Activated CD4-positive, alpha-beta T cell treated with anti-CD3 and anti-CD28 coated beads, Interleukin-2, amount 50 U/mL, for 48 hours (primary cell): ENCODE measurements at places on chromosomes 16 and 17.
A peak's percentile ranks its signal among the peaks of the same experiment; 100 is the strongest.

DNA sequence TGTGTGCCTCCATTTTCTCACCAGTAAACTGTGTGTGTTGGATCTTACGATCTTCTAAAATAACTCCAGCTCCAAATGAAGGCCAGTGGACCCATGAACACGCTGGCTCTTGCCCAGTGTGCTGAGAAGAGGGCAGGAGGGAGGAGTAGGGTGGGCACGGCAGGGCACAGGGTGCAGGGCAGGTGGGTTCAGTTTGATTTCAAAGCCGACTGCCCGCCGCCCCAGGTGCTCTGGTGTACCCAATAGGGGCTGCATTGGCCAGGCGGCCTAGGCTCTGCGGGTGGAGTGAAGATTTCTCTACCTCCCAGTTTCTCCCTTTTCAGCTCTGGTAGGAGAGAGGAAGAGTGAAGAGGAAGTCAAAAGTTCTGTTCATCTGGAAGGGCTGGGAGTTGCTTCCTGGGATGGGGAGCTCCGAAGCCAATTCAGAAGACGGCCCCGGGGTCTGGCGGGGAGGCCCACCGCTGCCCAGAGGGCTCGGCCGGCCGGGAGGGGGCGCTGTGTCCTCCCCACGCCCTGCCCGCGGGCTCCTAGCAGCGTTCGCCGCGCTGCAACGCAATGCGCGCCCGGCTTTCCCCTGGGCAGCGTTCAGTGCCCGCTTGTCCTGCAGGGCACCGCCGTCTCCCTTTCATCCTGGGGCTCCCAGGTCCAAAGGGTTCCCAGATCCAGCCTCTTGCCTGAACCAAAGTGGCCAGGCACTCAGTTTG lies 1.1 kb upstream of the CRHR1 start:
- DNase-seq: peak; percentile 58

DNA sequence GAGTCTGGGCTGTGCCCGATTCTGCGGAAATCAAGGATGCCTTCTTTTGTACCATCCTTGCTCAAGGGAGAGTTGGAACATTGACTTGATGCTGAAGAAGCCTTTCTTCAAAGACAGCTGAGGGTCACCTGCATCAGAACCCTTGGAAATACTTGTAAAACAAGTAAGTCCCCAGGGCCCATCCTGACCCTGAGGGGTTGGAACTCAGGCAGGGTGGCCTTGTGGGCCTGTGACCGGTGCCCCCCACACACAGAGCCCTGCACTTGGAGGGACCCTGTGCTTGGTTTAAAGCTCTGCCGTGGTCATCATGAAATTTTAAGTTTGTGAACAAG lies 56.9 kb downstream of the WIPI1 start:
- DNase-seq: no peak

GRCh38 chr16:87806261-87806640 lies 40.5 kb upstream of the KLHDC4 start:
- peak; percentile 47 for DNase-seq

GRCh38 chr16:51573191-51573590 lies 422.1 kb upstream of the SALL1 start:
- DNase-seq: no peak

- DNase-seq: no peak
Measured at GRCh38 chr17:15952916-15953790, 8.2 kb downstream of the ADORA2B start.

GRCh38 chr17:45851464-45851863 lies 6.8 kb downstream of the SPPL2C start:
- DNase-seq: no peak

DNA sequence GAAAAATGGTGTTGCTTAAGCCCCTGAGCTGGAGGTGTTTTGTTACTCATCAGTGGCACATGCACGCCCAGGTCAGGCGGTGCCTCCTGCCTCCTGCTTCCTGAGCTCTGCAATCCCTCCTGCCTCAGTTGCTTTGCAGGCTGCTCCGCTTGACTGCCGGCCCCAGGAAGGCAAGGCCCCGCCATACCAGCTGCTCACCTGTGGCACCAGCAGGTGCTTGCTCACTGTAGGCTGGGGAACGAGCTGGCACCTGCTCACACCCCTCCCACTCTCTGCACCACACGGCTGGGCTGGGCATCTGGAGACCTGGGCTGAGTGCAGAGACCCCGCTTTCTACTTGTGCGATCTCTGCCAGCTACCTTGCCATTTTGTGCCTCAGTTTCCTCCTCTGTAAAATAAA lies 200.2 kb downstream of the RBFOX3 start:
- DNase-seq: no peak

DNA sequence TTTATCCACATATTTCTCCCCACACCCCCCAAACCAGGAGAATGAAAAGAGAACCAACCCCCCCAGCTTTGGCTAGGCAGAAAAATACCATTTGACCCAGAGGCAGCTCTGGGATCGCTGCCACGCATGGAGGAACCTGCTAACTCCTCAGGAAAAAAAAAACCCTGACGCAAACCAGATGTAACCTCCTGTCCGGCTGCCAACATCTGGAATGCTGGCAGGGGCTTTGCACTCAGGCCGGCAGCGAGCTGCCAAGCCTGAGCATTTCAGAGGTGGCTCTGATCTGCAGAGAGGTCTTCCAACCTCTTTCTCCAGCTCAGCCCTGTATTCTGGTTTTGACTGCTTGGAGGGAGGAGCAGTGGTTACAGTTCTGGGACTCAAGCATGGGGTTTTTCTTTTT lies 8.2 kb downstream of the IGFBP4 start:
- no peak for DNase-seq

DNA sequence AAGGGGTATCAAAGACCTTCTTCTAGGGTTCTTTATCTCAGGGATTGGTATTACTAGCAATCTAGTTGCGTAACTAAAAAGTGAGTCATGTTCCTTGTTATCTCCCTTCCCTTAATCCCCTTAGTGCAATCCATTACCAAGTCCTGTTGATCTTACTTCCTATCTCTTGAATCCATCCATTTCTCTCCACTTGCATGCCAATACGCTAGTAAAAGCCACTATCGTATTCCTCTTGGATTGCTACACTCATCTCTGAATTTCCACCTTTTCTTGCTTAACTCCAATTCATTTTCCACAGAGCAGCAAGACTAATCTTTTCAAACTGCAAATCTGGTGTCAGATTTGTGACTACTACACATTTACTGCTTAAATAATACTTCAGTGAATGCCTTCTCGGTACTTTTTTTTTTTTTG lies 1.8 kb upstream of the ADAT1 start:
- DNase-seq: no peak

DNA sequence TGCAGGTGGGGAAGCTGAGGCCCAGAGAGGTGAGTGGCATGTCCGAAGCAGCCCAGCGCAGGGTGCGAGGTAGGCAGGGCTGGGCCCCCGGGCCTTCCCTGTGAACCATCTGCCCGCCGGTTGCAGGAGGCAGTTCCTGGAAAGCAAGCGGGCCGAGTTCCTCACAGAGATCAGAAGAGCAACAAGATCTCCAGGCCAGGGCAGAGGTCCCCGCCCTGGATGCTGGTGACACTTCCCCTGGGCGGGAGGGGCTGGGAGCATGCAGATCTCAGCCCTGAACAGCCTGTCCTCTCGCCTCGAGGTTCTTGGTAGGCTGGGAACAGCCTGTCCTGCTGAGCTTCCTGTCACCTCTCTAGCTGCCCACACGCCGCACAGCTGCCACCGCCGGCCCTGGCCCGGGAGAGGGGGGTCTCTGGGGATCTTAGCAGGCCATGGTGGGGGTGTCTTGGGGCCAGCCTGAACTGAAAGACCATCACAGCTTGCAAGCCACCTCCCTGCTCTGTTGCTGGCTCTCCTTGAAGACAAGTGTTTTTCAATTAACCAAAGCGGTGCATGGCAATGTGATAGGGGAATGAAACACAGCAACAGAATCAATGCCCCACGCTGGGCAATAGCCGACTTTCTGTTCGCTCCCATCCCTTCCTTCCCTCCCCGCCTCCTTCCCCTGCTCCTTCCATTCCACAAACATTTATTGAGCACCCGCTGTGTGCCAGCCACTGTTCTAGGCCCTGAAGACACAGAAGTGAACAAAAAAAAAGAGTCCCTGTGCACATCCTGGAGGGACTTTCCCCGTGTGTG lies 31.7 kb downstream of the SOCS1 start:
- DNase-seq: peak; percentile 81

- no peak for DNase-seq
Measured at GRCh38 chr17:70655176-70655958, 486.0 kb downstream of the KCNJ2 start.

- no peak for DNase-seq
Measured at GRCh38 chr17:35028531-35029262, 34.8 kb downstream of the RFFL start.

DNA sequence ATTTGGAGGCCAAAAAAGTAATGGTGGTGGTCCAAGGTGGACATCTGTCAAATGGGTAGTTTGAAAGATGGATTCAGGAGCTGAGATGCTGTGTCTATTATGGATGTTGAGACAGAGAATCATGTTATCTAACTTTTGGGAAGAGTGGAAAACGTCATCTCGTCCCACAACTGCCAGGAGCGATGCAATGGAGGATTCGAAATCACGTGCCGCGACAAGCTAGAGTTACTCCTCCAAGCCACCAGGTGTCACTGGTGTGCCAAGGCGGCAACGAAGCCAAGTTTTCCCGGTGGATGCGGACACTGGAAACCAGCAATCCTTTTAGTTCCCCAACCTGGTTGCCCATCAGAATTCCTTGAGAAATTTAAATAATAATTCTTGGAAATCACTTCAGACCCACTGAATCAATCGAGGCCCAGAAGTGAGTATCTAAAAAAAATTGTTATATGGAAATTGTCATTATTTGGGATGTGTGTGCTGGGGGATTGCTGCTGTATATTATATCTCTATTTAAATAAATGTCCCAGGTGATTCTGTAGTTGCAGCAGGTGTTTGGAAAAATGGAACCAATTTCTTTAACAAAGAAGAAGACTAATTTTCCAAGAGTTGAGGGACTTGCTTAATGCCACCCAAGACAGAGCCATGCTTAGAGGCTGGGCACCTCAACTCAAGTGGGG lies 206.1 kb downstream of the HAPSTR1 start:
- DNase-seq: peak; percentile 7

DNA sequence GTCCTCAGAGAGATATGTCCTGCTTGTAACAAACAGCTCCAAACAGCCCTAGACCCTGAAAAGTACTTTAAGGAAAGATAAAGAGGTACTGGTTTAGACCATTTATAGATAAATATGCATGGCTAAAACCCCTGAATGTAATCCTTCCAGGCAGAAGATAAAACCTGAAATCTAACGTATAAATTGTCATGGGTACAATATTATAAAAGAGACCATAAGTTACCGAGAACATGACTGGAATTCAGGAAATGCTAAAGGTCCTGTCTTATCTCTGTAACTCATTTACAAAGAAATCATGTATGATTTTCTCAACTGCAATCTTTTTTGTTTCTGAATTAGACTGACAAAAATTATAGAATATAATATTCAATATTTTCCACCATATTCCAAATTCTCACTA lies 9.2 kb upstream of the KANSL1 start:
- no peak for DNase-seq

DNA sequence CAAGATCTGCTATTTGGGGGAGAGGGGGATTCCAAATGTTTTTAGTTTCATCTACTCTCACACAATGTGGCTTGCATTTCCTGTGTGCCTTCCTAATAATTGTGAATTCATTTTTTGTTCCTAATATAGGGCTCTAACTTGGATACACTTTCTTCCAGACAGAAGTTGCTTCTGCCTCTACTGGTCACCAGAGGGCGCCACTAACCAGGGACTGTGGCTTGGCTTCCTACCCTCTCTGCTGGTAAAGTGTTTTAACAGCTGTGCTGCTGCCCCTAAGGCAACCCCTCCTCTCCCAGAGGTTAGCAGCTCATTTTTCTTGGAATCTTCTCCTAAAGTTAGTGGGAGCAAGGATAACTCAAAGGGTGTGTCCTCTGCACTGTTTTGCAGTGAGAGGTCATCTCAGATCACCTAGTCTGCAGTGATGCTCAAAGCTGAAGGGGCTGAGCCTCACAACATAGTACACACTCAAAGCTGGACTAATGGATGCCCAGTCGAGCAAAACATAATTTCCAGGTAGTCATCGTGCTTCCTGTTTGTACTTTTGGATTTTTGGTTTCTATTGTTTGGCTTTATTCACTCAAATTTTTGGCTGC lies 5.0 kb upstream of the PRSS54 start:
- DNase-seq: peak; percentile 14

- DNase-seq: peak; percentile 16
Measured at GRCh38 chr16:46974352-46974751, 878 bp upstream of the DNAJA2 start.

- DNase-seq: no peak
Measured at GRCh38 chr16:65919145-65919985, 447.1 kb upstream of the CDH5 start.

DNA sequence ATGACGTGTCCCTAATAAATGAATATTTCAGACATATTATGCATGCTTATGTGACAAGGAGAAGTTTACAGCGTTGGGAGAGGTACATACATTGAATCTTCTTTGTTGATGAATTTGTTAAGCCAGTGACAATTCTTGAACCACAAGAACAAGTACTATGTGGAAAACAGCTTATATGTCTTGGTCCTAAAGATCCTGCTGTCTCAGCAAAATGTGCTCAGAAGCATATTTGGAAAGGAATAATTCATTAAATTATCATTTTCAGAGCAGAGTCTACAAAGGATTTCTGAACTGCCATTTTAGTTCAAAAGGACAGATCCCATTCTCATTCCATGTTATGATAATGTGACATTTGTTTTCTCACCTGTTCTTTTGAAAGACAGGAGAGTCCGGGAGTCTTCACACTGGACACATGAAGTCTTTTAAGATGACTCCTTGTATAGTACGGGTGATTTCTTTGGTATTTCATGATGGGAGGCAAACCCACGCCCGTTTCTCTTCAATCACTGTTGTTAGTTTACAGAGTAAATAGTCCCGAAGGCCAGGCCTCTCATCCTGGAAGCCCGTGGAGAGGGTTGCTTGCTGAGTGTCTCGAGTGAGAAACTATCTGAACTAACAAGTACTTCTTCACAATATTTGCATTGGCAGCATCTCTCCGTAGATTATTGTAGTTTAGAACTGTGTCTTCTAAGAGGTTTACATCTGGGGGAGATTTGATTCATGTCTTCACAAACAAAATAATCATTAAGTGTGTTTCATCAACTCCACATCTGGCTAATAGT lies 26.7 kb downstream of the VPS35L start:
- DNase-seq: no peak

DNA sequence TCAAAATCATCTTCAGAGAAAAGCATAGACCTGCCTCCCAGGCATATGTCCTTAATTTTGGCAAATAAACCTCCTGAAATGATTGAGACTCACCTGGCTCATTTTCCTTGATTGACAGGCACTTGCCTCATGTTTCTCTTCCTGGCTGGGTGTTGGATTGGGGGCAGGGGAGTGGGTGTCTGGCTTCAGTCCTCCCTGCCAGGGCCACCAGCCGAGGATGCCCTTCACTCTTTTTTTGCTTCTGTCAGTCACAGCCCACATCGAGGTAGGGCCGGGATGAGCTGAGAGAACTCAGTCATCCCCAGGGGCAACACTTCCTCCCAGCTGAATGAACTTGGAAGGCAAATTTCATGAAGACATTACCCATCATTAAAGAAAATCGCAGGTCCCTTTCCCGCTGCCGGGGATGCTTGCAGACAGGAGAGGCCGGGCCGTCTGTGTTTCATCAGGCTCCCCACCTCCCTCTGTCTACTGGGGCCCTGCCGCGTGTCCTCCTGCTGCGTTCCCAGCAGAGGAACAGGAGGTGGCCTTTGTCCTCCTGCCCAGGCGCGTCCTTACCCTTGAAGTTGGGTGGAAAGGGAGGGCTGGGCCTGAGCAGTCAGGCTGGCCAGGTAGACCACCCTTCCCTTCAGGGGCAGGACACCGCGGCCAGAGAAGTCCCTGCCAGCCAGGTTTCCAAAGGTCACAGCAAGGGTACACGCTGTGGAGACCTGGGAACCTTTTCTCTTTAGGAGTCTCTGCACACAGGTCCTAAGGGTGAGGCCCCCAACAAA lies 11.2 kb upstream of the DNAH17 start:
- no peak for DNase-seq

- no peak for DNase-seq
Measured at GRCh38 chr16:19001788-19002187, 18.1 kb downstream of the TMC7 start.

- no peak for DNase-seq
Measured at GRCh38 chr16:87782033-87782432, 16.2 kb upstream of the KLHDC4 start.
